ENCODE measurements at places on chromosomes 2 and 18. TPM values are rescaled to one million over a fixed set of nuclear protein-coding genes. Genes with fewer than 3 reads are reported as not detected.

- DNase-seq: no peak
- H3K27me3 ChIP-seq: no peaks in the 10 kb centered on the region
- no peak overlapping the region for H3K27ac ChIP-seq
- H3K4me3 ChIP-seq: no peak overlapping the region
- peaks cover 19% of the 10 kb centered on the region for H3K4me1 ChIP-seq
Measured at GRCh38 chr2:55781542-55781941, 87.9 kb upstream of the PNPT1 start.

DNA sequence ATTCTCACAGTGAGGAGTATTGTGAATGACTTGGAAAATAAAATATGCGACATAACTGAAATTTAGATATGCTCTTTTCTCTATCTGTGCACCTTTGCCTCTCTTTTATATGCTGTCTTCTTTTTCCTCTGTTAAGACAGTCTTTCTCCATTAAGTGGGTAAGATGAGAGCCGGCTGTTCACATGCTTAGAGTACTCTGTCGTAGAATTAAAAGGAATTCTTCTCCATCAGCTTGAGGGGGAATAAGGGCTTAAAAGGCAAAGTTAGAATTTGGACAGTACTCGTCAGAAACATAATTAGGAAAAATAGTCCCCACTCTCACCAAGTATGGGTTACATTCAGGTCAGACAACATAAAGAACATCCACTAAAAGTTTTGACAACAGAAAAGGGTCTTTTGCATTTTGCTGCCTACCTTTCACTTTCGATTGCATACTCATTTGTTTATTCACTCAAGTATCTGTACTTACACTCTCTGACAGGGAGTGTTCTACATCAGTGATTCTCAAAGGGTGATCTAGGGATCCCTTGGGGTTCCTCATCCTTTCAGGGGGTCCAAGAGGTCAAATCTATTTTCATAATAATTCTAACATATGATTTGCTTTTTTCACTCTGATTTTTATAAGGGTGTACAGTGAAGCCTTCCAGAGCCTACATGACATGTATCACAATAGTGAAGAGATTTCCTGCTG lies 48.0 kb downstream of the ARHGAP15 start:
- H3K4me3 ChIP-seq: peak overlapping the region; percentile 38
- no peak overlapping the region for H3K27ac ChIP-seq
- no peaks in the 10 kb centered on the region for H3K36me3 ChIP-seq
- no peaks in the 10 kb centered on the region for H3K4me1 ChIP-seq
- no peaks in the 10 kb centered on the region for H3K27me3 ChIP-seq
- DNase-seq: no peak

GRCh38 chr2:160689441-160689840 lies 195.8 kb upstream of the RBMS1 start:
- no peaks in the 10 kb centered on the region for H3K36me3 ChIP-seq
- no peaks in the 10 kb centered on the region for H3K4me1 ChIP-seq
- H3K27me3 ChIP-seq: no peaks in the 10 kb centered on the region
- H3K27ac ChIP-seq: no peak overlapping the region
- DNase-seq: no peak
- H3K4me3 ChIP-seq: no peak overlapping the region

- H3K36me3 ChIP-seq: no peaks in the 10 kb centered on the region
- H3K4me1 ChIP-seq: peaks cover 23% of the 10 kb centered on the region
- no peak overlapping the region for H3K27ac ChIP-seq
- H3K4me3 ChIP-seq: peak overlapping the region; percentile 78
- H3K27me3 ChIP-seq: no peaks in the 10 kb centered on the region
- peak; percentile 47 for DNase-seq
Measured at GRCh38 chr2:73069041-73069854, 2.3 kb downstream of the SFXN5 start.

DNA sequence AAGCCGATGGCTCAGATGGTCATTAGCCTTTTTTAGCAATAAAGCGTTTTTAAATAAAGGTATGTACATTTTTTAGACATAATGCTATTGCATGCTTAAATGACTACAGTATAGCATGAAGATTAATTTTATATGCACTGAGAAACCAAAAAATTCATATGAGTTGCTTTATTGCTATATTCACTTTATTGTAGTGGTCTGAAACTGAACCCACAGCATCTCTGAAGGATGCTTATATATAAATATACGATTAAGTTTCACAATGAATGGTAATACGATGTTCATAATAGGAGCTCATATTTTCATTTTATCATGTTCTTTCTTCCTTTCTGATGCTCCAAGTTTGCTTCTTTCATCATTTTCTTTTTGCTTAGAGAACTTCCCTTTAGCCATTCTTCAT lies 132.8 kb downstream of the DNAH6 start:
- no peaks in the 10 kb centered on the region for H3K4me1 ChIP-seq
- H3K36me3 ChIP-seq: no peaks in the 10 kb centered on the region
- no peak overlapping the region for H3K27ac ChIP-seq
- no peak overlapping the region for H3K4me3 ChIP-seq

DNA sequence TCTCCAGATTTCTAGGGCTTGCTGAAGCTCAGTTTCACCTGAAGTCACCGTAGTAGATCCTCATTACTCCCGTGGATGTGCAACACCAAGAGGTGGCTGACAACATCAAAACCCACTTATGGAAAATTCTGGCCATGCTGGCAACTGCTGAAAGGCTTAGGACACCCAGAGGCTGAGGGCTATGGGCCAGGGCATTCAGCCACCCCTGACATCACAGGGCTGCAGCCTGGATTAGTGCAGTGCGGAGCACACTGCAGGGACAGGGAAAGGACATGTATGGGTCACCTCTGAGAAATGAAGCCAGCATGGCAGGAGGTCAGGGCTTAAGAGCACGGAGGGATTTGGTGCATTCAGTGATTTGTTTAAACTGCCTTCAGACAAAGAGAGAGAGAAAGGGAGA lies 300.6 kb downstream of the TDRD15 start:
- H3K27ac ChIP-seq: no peak overlapping the region
- DNase-seq: no peak
- no peaks in the 10 kb centered on the region for H3K36me3 ChIP-seq
- H3K27me3 ChIP-seq: no peaks in the 10 kb centered on the region
- no peak overlapping the region for H3K4me3 ChIP-seq

DNA sequence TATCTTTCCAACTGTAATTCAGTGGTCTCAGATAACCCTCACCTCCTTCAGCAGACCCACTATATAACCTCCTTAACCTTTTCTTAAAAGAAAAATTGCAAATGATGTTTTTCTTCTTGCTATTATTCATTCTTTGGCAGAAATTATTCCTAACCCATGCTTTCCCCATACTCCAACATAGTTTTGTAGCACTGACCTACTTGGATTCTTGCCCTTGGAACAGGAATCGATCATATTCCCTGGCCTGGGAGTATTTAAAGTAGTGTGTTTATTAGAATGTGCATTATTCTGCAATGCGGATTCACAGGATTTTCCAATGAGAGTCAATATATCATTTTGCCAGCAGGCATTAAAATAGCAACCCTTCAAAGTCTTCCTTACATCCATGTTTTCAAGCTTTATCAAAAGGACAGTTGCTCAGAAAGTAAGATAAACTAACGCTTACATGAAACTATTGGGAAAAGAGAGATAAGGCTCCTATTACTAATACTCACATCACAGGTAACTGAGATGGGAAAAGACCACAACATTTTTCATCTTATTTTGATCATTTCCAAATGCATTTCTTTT lies 37.4 kb downstream of the CHN1 start:
- no peak overlapping the region for H3K4me3 ChIP-seq
- H3K27ac ChIP-seq: no peak overlapping the region
- no peaks in the 10 kb centered on the region for H3K27me3 ChIP-seq
- H3K4me1 ChIP-seq: peaks cover 51% of the 10 kb centered on the region
- peak; percentile 32 for DNase-seq

DNA sequence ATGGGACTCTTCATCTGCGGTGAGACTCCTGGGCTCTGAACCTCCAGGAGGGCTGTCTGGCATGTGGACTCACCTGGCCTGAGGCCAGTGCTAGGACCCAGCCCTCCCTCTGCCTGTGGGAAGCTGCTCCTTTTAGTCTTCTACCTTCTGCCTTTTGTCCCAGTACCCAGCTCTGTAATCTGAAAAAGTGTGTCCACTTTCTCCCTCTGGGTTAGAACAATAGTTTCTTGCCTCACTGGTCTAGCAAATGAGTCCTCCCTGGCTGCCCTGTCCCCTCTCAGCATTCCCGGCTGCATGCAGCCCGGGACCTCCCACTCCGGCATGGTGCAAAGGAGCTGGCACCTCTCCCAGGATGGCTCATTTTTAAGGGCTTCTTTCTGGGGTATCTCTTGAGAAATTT lies 25.9 kb downstream of the GKN2 start:
- no peaks in the 10 kb centered on the region for H3K36me3 ChIP-seq
- H3K4me3 ChIP-seq: no peak overlapping the region
- H3K27me3 ChIP-seq: peaks cover 6% of the 10 kb centered on the region
- no peaks in the 10 kb centered on the region for H3K4me1 ChIP-seq
- H3K27ac ChIP-seq: no peak overlapping the region

- no peak overlapping the region for H3K27ac ChIP-seq
- no peaks in the 10 kb centered on the region for H3K27me3 ChIP-seq
- no peak for DNase-seq
- no peak overlapping the region for H3K4me3 ChIP-seq
Measured at GRCh38 chr18:70461323-70462077, 172.7 kb downstream of the SOCS6 start.

DNA sequence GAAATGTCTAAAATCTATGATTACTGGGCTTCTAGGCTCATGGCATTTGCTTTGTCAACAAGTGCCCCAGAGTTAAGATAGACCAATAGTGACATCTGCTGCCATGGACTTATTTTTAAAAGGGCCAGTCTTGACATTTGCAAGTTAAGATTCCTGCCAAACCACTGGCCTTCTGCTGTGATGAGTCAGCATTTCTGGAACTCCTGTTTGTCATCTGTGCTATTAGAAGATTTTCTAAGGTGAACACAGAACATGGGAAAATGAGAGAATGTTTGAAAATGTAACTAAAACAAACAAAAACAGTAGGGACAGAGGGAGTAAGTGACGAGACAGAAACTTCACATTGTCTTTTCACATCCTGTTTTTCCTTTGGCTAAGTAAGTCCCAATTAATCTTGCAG lies 93.7 kb upstream of the WDR75 start:
- peak overlapping the region; percentile 76 for H3K27ac ChIP-seq
- 0 out of 2 replicates have a peak overlapping the region, but pooled peaks have one; percentile 9 for H3K4me3 ChIP-seq
- H3K4me1 ChIP-seq: peaks cover 28% of the 10 kb centered on the region
- no peaks in the 10 kb centered on the region for H3K27me3 ChIP-seq
- DNase-seq: peak; percentile 96

GRCh38 chr18:68220458-68220857 lies 494.4 kb downstream of the TMX3 start:
- H3K27me3 ChIP-seq: no peaks in the 10 kb centered on the region
- no peak for DNase-seq
- peak overlapping the region; percentile 9 for H3K27ac ChIP-seq
- no peaks in the 10 kb centered on the region for H3K36me3 ChIP-seq
- peaks cover 34% of the 10 kb centered on the region for H3K4me1 ChIP-seq

GRCh38 chr18:74506448-74507084 lies 10.4 kb downstream of the CNDP2 start:
- H3K4me3 ChIP-seq: no peak overlapping the region
- no peaks in the 10 kb centered on the region for H3K4me1 ChIP-seq

GRCh38 chr2:23901966-23902846 lies 24.7 kb downstream of the ATAD2B start:
- peaks cover 43% of the 10 kb centered on the region for H3K4me1 ChIP-seq
- H3K4me3 ChIP-seq: peak overlapping the region; percentile 30
- H3K27me3 ChIP-seq: no peaks in the 10 kb centered on the region
- no peaks in the 10 kb centered on the region for H3K36me3 ChIP-seq

DNA sequence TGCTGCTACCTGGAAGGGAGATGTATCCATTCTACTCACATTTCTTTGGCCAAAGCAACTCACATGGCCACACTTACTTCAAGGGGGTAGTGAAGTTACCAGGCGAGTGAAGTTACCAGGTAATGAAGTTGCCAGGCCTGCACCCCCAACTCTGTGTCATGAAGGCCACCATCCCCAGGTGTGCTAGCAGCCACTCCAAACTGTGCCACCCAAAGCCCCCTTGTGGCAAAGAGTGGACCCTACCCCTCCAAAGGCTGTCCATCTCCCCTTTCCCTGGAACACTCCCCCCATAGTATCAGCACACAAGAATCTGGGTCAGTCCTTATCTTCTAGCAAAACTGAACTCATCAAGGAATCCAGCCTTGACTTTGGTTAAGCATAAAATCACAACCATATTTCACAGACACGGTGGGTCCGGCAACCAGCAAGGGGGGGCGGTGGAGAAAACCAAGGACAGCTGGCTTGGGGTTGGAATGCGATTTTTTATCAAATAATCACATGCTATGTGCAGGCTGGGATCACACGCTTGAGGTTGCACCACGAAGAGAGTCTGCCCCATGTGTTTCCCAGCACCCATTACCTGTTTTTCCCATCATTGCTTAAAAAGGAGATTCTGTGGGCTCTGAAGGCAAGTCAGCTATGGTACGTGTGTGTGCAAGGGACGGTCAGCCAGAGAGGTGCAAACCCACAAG lies 60.9 kb downstream of the ZFP36L2 start:
- no peak overlapping the region for H3K4me3 ChIP-seq
- H3K4me1 ChIP-seq: peaks cover 9% of the 10 kb centered on the region
- no peak overlapping the region for H3K27ac ChIP-seq
- no peak for DNase-seq
- no peaks in the 10 kb centered on the region for H3K36me3 ChIP-seq

GRCh38 chr2:3147651-3148530 lies 229.7 kb downstream of the EIPR1 start:
- no peaks in the 10 kb centered on the region for H3K36me3 ChIP-seq
- H3K4me1 ChIP-seq: no peaks in the 10 kb centered on the region
- no peak overlapping the region for H3K4me3 ChIP-seq
- no peaks in the 10 kb centered on the region for H3K27me3 ChIP-seq
- no peak overlapping the region for H3K27ac ChIP-seq

DNA sequence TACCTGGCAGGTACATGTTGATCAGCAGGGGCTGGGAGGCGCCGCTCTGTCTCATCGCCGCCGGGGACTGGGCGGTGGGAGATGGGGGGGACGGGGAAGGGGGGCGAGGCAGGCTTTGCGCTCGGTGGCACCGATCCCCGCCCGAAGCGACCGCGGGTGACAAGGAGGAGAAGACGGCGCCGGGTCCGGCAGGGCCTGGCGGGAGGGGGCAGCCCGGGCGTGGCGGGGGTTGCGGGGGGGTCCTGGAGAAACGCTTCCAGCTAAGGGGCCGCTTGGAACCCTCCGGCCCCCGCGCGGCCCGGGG lies at the start of gene FEV:
TSS of gene FEV (minus strand) at position 164 of the 304 bp plus-strand sequence. CDS start at position 55, 109 bp downstream.
- no peak within 1 kb of the TSS for H3K4me3 ChIP-seq
- H3K27ac ChIP-seq: no peak within 1 kb of the TSS
- DNase-seq: no peak
- H3K27me3 ChIP-seq: peaks cover 91% of the 10 kb centered on the region
- H3K4me1 ChIP-seq: no peaks in the 10 kb centered on the region

GRCh38 chr2:36468463-36469105 lies 113.0 kb downstream of the CRIM1 start:
- no peaks in the 10 kb centered on the region for H3K27me3 ChIP-seq
- peaks cover 88% of the 10 kb centered on the region for H3K36me3 ChIP-seq
- peaks cover 38% of the 10 kb centered on the region for H3K4me1 ChIP-seq
- no peak overlapping the region for H3K4me3 ChIP-seq
- peak; percentile 59 for DNase-seq

Gene GPAT2
- 1.0 TPM for total RNA-seq

Gene LRRFIP1
- total RNA-seq: 84.4 TPM

Gene RNF152
- 5.4 TPM for total RNA-seq

Gene FEV
- not detected for total RNA-seq

Gene DAW1
- under 0.01 TPM for total RNA-seq

Gene CRACDL
- not detected for total RNA-seq

Gene MSTN
- 0.11 TPM for total RNA-seq

Gene MYL1
- not detected for total RNA-seq

Gene ERFE
- total RNA-seq: 0.86 TPM

Gene SLC23A3
- total RNA-seq: 1.2 TPM

Gene C1QL2
- not detected for total RNA-seq

Gene PIEZO2
- 1.1 TPM for total RNA-seq

Gene TAF4B
- total RNA-seq: 1.9 TPM

Gene CLEC4F
- total RNA-seq: not detected

Data from GM23248 (cell line).